Fibroblast of skin of back (primary cell): ENCODE measurements at places on chromosomes 3 and 15.

DNA sequence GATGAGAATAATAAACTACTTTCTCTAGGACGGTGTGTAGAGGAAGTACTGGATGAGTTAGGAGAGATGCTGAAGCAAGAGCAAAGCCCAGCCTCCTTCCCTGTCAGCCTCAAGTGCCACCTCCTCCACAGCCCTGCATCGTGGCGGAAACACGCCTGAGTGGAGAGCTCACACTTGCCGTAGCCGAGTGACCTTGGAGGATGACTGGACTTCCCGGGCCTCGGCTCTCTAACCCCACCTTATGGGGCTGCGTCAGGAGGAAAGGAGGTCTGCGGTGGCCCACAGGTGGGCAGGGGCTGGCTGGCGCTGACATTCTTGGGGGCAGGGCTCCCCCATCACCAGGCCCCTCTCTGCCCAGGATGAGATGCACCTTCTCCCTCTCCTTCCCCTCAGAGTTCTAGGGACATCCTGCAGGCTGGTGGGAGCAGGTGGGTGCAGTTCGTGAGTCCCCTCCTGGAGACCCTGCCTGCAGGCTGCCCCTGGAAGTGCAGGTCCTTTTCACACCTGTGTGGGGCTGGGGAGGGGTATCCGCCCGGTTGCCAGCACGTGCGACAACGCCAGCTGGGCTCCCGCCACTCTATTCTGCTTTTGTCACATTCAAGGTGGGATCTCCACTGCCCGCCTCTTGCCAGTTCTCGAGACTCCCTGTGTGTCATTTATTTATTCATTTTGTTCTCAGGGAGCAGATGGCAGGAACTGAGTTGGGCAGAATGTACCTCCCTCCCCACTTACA, 175.2 kb downstream of the MEGF11 start:
- DNase-seq: no peak

GRCh38 chr3:20055020-20055775, 15.0 kb downstream of the KAT2B start:
- DNase-seq: no peak

DNA sequence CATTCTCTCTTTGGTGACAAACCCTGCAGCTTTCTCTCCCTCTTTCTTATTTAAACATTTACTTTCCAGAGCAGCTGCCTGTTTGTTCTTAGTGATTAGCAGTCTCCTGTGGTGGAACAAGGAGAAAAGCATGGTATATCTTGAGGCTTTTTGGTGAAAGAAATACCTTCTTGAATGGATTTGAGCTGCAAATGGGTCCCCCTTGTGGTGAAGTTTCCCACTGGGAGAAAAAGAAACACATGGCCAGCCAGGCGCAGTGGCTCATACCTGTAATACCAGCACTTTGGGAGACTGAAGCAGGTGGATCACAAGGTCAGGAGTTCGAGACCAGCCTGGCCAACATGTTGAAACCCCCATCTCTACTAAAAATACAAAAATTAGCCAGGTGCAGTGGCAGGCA, 48.3 kb upstream of the ACP3 start:
- DNase-seq: peak; percentile 13

DNA sequence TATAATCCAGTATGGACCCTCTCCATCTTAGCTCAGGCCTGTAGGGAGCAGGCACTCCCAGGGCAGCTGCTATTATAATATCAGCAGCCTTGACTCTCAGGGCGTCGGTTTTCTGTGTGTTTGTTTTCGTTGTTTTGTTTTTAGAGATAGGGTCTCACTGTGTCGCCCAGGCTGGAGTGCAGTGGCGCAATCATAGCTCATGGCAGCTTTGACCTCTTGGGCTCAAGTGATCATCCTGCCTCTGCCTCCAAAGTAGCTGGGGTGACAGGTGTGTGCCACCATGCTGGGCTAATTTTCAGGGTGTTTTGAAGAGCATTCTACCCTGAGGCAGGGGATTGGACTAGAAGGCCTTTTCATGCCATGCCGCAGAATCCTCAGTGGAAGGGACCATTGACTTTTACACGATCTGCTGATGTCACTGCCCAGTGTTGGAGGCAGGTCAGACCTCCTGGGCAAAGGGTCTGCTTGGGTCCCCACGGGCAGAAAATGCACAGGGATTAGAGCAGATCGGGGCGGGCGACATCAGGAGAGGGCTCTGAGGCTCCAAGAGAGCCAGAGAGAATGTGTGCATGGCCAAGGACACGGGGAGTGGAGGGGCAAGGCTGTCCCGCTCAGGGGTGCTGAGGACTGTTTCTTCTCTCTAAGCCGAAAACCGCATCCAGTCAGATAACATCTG, 7.8 kb downstream of the MELTF start:
- no peak for DNase-seq

DNA sequence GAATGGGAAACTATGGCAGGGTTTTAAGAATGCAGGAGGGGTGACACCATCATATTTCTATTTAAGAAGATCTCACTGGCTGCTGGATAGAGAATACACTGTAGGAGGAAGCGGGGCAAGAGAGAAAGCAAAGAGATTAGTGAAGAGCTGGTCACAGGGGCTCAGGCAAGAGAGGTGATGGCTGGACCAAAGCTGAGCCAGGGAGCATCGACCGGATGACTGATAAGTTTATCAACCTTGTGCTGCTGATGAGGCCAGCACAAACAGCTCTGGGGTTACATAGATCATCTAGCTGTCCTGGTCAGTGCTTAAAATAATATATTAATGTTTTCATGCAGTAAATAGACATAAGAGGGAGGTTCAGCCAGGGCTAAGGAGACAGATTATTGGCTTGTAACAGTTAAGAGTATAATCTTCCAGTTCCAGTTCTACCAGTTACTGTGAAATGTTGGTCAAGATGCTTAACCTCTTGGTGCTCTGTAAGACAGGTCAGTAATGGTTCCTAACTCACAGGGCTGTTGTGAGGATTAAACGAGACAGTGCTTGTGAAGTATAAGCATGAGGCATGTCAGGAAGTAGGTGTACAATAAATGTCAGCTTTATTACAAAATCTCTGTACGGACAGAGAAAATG, 201.0 kb upstream of the FEZF2 start:
- no peak for DNase-seq

- no peak for DNase-seq
Measured at GRCh38 chr3:4397466-4397865, 69.6 kb downstream of the SUMF1 start.

DNA sequence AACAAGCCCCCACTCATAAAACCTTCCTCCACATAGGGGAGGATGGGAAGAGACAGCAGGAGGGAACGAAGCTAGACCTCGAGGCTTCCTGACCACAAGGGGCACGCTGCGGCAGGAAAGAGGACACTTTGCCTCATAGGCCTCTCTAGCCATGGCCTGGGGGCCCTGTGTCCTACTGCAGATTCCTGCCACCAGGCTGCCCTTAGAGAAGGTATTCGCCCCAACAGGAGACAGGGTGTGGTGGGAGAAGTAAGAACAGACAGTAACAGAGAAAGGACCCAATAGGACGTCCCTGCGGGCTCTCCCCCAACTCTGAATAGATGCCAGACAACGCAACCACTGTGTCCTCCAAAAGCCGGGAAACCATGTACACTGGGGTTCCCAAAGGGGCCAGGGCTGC, 36.8 kb downstream of the ADCY5 start:
- DNase-seq: no peak

- peak; percentile 23 for DNase-seq
Measured at GRCh38 chr3:126745760-126746394, 41.8 kb downstream of the CHCHD6 start.

- DNase-seq: no peak
Measured at GRCh38 chr15:85771271-85771670, 23.5 kb downstream of the KLHL25 start.

GRCh38 chr3:177329854-177330253, 132.6 kb upstream of the TBL1XR1 start:
- no peak for DNase-seq
